ENCODE measurements at places on chromosomes 11 and 22.

DNA sequence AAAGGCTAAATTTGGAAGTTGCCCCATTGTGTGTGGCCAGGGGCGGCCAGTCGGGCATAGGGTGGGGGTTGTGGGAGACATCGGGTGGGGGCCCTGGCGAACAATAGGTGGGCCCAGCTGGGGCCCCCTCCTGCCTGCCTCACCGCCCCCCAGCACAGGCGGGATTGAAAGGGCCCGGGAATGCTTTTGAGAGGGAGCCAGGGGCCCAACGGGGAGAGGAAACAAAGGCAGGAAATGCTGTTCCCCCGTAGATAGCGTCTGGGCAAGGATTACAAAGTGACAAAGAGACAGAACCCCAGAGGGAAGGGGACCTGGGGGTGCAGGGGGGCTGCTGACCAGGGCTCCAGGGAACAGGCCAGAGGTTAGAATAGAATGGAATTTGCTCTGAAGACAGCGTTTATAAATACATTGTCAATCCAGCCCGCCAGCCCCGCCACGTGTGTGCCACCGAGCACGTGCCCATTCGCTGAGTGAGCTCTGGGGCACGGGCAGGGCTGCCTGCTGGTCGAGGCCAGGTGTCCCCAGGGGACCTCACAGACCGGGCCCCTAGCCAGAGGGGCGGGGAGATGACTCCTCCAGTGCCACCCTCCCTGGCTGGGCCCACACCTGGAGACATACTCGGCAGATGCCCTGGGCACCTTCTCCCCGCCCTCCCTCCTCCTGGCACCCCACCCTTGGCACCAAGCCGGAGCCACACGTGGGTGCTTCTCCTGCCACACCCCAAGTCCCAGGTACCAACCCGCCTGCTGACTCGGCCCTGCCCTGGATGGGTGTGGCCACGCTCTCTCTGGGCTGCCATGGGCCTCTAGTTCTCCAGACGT lies 9.7 kb downstream of the PDGFB start:
- DNase-seq: no peak

DNA sequence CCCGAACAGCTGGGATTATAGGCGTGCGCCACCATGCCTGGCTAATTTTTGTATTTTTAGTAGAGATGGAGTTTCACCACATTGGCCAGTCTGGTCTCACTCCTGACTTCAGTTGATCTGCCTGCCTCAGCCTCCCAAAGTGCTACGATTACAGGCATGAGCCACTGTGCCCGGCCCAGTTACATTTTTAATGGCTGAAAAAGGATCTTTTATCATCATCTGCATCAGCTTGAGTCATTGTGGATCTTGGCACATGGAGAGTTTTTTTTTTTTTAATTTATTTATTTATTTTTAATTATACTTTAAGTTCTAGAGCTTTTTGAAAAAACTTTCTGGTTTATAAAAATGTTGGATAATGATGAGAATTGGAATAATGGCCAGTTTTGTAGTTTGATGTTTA lies 8.6 kb downstream of the IGHMBP2 start:
- DNase-seq: no peak

- no peak for DNase-seq
Measured at GRCh38 chr11:62546929-62547625, 471 bp upstream of the AHNAK start.

- no peak for DNase-seq
Measured at GRCh38 chr22:31094021-31094551, 13.0 kb downstream of the SMTN start.

DNA sequence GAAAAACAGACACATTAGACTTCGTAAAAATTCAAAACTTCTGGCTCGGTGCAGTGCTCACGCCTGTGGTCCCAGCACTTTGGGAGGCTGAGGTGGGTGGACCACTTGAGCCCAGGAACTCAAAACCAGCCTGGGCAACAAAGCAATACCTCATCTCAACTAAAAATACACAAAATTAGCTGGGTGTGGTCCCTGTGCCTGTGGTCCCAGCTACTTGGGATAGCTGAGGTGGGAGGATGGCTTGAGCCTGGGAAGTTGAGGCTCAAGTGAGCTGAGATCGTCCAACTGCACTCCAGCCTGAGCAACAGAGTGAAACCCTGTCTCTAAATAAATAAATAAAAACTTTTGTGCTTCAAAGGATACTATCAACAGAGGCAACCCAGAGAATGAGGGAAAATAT lies 23.7 kb downstream of the YPEL1 start:
- no peak for DNase-seq

DNA sequence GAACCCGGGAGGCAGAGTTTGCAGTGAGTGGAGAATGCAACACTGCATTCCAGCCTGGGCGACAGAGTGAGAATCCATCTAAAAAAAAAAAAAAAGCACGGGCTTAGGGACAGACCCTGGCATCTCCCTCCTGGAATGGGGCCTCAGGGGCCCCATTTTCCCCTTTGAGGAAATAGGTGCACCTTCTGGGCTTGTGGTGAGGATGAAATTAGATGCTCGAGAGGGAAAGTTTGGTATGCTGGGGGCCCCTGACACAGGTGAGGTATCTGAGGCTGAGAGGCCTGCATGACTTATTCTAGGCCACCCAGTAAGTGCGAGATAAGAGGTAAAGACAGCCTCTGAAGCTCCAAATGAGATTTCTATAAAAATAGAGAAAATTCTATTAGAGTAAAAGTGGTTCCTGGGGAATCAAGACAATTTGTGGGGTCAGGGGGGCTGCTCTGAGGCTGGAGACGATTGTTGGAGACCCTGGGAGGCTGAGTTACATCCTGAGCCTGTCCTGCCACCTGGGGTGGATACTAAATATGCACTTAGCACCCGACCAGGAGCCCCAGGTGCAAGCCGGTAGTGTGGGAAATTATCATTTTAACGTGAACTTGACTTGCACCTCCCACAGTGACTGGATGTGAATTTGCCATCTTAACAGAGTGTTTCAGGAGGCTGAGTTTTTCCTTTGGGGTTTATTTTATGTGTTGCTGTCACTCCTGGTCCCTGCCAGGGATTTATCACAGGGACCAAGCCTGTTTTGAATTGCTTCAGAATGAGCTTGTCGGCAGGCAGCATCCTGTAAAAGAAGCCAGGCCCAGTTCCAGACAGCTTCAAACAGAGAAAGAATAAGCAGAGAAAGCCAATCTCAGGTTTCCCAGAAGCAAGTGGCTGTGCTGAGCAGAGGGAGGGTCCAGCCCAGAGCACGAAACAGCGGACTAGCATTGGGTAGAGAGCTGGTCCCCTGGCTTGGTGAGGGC lies 48.4 kb upstream of the TSKU start:
- DNase-seq: no peak

- DNase-seq: no peak
Measured at GRCh38 chr11:116730601-116731000, 42.2 kb downstream of the BUD13 start.

- peak; percentile 68 for DNase-seq
Measured at GRCh38 chr11:77191823-77192495, 63.9 kb downstream of the MYO7A start.

DNA sequence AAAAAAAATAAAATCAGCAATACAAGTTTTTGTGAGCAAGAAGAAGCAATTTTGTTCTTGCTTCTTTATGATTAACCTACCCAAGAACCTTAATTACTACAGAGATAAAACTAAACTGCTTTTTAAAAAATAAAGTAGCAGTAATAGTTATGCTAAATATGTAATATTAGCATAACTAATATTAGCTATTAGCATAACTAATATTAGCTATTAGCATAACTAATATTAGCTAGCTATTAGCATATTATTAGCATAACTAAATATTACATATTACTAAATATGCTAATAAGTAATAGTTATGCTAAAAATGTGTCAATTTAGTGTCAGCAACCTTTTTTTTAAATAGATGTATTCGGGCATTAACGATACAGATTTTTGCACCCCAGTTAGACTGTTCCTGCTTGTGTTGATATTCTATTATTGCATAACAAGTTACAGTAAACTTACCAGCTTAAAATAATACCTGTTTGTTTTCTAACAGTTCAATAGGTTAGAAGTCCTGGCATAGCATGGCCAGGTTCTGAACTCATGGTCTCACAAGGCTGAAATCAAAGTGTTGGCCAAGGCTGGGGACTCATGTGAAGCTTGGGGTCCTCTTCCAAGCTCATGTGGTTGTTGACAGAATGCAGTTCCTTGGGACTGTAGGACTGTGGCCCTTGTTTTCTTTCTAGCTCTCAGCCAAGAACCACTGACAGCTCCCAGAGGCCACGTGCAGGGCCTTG lies 48.4 kb downstream of the PDHX start:
- no peak for DNase-seq

DNA sequence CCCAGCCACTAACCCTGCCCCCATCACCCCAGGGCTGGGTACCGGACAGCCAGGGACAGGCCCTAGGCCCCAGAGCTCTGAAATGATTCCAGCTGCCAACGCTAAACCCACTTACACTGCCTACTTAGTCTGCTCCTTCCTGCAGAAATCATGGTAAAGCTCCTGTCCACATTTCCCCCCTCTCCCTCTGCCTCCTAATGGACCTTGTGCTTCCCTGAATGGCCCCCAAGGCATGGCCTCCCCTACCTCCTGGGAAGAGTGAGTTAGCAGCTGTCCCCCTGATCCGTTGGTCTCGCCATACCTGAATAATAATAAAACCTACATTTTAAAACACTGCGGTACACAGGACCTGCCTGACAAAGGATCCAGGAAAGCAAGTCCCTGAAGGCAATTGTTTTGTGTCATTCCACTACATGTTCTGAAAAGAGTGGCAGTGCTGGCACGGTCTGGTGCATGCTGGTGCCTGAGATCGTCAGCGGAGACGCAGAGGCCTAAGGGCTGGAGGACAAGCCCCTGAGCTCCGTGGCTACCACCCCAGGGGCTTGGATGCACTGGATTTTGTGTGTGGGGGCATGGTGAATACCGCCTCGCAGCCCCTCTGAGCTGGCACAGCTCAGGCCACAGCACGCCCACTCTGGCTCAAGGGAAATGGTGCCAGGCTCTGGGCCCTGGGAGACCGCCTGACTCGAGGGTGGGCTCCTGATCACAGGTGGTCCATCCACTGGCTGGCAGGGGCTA lies 186.3 kb downstream of the CTTN start:
- no peak for DNase-seq

DNA sequence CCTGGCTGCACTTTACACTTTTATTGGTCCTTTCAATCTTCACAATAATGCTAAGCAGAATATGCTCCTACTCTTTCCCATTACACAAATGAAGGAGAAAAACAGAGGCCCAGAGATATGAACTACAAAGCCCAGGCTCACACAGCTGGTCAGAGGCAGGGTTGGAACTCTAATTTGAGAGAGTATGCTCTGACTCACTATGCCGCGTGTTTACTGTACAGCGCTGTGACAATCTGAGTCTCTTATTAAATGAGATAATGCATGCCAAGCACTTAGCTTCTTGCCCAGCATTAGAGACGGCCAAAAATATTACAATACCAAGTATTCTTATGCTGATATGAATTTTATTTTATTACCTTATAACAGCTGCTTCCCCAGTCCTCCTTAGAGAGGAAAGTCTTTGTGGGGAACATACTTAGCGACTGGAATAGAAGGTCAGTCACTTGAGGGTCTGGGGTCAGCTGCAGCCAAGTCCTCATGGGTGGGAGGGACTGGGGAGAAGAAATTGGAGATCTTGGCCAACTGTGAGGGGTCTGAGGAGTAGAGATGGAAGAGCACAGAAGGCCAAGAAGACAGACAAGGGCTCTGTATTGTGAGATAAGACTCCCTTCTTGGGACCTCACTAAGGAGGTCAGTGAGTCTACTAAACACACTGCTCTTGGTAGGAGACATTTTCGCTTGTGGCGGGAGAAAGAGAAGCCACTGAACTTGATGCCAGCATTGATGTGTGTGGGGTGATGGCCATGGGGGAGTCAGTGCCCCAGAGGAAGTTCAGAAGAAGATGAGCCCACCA lies 150.8 kb upstream of the TIMP3 start:
- DNase-seq: no peak

DNA sequence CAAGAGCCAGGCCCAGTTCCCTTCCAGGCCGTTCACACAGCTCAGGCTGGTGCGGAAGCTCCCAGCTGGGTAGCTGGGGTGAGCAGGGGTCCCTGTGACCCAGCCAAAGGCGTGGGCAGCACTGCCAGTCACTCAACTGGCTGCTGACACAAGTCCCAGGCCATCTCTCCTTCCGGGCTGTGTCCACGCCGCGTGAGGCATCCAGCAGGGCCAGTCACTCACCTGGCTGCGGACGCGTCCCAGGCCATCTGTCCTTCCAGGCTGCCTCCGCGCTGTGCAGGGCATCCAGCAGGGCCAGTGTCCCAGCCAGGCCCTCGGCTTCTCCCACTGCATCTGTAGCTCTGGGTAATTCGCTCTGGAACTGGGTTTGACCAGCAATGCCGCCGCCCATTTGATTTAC lies 184.2 kb downstream of the BRD1 start:
- no peak for DNase-seq

- DNase-seq: peak; percentile 21
Measured at GRCh38 chr11:112968941-112969713, 7.9 kb downstream of the NCAM1 start.

GRCh38 chr11:70105755-70106571 lies 27.8 kb downstream of the ANO1 start:
- no peak for DNase-seq

- DNase-seq: no peak
Measured at GRCh38 chr11:31397239-31397834, 27.7 kb downstream of the DNAJC24 start.

DNA sequence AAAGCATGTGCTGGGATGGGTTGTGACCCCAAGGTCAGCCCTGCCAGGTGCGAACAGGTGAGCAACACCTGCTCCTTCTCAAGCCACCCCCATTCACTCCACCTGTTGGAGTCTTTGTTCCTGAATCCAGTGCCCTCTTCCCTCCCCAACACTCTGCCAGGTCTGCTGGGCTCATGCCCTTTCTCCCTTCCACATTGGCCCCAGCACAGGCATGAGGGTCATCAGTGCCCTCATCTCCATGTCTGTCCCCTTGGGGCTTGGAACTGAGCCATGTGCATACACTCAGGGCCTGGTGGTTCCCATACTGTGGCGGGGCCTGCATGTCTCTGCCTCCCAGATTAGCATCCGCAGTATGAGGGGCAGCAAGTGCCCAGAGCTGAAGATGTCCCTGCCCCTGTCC lies 19.1 kb downstream of the RFPL2 start:
- no peak for DNase-seq

DNA sequence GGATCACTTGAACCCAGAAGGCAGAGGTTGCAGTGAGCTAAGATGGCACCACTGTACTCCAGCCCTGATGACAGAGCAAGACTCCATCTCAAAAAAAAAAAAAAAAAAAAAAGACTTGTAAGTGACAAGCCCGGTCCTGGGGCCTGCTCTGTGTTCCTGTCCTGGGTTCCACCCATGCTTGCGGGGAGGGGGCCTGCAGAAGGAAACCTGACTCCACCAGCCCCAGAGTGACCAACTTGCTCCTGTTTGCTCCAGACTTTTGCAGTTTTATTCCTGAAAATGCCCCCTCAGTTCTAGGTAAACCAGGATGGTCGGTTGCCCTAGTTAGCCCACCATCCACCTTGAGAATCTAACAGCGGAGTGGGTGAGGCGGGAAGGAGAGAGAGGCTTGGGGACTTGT lies 10.1 kb upstream of the LRP5 start:
- no peak for DNase-seq

- DNase-seq: no peak
Measured at GRCh38 chr22:36773935-36774334, 2.0 kb downstream of the IFT27 start.

- DNase-seq: no peak
Measured at GRCh38 chr11:19513253-19513652, 199.4 kb upstream of the NAV2 start.

- DNase-seq: no peak
Measured at GRCh38 chr11:66259956-66260355, 8.5 kb upstream of the RAB1B start.
